ENCODE measurements at places on chromosomes 11 and 22.

DNA sequence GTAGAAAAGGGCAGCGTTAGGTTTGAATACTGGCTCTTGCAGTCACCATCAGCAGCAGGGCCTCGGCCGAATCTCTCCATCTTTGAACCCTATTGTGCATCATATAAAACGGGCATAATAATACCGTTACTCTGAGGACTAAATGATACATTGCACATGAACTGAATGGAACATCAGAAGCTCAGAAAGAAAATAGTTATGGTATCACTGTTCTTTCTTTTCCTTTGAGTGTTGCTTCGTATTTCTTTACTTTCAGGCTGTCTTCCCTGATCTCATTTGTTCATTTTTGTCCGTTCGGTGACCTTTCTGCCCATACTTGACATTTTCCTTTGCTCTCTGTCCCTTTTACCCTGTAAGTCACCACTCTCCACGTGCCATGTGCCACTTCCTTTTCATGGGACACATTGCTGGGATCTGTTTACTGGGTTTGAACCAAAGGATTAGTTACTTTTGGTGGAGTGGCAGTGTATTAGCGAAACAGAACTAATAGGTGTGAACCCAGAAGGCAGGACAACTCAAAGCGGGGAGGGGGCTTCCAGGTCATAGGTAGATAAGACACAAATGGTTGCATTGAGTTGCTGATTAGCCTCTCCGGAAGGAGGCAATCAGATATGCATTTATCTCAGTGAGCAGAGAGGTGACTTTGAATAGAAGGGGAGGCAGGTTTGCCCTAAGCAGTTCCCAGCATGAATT, 717 bp upstream of the ZNF202 start:
- DNase-seq, result no peak

GRCh38 chr22:29218758-29219408, 13.2 kb downstream of the EMID1 start:
- DNase-seq, result no peak

DNA sequence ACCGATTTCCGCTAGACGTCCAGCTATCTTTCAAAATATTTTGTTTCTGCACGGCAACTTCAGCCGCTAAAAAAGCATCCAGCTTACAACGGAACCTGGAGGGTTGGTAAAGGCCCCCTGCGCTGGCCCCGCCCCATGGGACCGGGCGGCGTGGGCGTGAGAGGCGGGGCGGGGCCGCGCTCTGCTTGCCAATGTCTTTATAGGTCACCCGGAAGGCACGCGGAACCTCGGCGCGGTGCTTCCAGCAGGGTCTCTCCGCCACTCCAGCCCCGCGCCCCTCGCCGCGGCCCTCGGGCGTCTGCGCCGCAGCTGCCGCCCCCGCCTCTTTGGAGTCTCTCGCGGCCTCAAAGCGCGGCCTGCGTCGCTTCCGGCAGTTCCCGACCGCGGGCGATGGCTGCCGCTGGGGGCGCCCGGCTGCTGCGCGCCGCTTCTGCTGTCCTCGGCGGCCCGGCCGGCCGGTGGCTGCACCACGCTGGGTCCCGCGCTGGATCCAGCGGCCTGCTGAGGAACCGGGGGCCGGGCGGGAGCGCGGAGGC, at the start of gene FDX1:
TSS of gene FDX1 (plus strand) at position 218 of the 536 bp plus-strand sequence. CDS start at position 391, 173 bp downstream.
- peak; percentile 69 for DNase-seq

DNA sequence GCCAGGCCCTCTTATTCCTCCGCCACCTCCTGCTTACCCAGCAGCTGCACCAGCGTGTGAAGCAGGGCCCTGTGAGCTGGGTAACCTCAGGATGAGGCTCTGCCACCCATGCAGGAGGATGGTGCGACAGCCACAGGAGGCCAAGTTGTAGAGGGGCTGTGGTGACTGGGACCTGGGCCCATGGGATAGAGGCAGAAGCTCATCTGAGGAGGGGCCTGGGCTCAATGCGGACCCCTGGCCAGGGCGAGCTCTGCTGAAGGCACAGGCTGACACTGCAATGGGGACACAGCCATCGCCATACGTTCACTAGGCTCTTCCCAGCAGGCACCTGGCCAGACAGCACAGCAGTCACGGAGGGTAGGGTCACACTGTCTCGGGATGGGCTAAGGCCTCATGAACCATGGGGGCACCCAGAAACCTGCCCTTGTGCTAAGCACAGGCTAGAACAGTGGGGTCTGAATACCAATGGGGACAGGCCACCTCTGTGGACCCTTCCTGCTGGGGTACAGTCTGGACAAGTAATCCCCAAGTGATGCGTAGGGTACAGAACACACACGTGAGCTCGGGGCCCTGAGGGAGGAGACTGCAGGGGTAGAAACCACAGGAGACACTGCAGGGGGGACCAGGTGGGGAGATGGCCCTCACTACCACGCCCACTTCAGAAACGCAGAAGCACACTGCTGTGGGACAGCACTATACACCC, 35.3 kb downstream of the GNB1L start:
- DNase-seq, result no peak

- peak; percentile 53 for DNase-seq
Measured at GRCh38 chr11:6531267-6531752, 34.2 kb downstream of the DNHD1 start.

- DNase-seq, result no peak
Measured at GRCh38 chr11:27459191-27459590, 13.4 kb downstream of the LGR4 start.

DNA sequence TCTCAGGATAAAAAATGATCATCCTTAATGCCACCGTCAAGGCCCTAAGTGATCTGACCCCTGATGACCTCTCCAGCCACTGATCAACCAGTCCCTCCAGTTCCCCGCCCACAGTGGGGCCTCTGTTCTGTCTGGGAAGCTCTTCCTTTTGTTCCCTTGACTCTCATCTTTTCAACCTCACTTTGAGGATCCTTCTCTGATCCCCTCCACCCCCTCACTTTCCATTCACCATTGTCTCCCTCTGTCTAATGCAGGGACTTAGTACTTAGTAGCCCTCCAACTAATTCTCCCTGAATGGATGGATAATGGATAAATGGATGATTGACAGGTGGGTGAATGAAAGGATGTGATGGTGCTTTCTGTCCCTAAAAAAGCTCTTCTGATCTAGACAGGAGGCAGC, 45.6 kb downstream of the C11orf58 start:
- DNase-seq, result no peak
